Immature natural killer cell (primary cell): ENCODE measurements at places on chromosomes 6 and 20. TPM values are rescaled to one million over a fixed set of nuclear protein-coding genes. Genes with fewer than 3 reads are reported as not detected.

Gene SLC25A27
- not detected for polyA plus RNA-seq

Gene NNAT
- polyA plus RNA-seq = not detected

Gene HLA-DQA1
- polyA plus RNA-seq = 53.1 TPM

Gene THBS2
- polyA plus RNA-seq = 0.06 TPM

Gene NCOA7
- polyA plus RNA-seq = 16.1 TPM

DNA sequence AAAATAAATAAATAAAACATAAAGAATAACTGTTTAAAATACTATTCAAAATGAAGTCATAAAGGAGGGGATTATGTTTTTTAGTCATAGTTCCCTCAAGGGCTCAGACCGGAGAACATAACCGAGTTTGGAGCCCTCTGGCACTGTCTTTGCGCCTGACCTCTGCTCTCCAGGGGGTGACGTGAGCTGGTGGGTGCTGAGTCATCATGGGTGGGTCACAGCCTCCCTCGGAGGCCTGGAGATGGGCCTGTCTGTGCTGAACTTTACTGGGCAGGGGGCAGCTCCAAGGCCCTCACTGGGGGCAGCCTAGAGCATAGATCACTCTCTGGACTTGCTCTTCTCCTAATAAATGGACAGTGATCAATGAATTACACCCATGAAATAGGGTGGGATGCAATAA, 3.1 kb upstream of the MAVS start:
- peaks cover 7% of the 10 kb centered on the region for H3K36me3 ChIP-seq
- peaks cover 22% of the 10 kb centered on the region for H3K4me1 ChIP-seq
- DNase-seq = no peak
- H3K27ac ChIP-seq = no peak overlapping the region
- H3K4me3 ChIP-seq = no peak overlapping the region
- H3K27me3 ChIP-seq = no peaks in the 10 kb centered on the region

GRCh38 chr6:122730775-122731386, 48.6 kb upstream of the FABP7 start:
- H3K27me3 ChIP-seq = no peaks in the 10 kb centered on the region
- no peaks in the 10 kb centered on the region for H3K36me3 ChIP-seq
- DNase-seq = peak; percentile 21
- no peak overlapping the region for H3K27ac ChIP-seq

- no peak for DNase-seq
- H3K36me3 ChIP-seq = peaks cover 48% of the 10 kb centered on the region
- no peaks in the 10 kb centered on the region for H3K27me3 ChIP-seq
- H3K27ac ChIP-seq = no peak overlapping the region
Measured at GRCh38 chr6:28378644-28379043, 20.9 kb downstream of the ZSCAN12 start.

GRCh38 chr20:22690616-22691179, 106.3 kb upstream of the FOXA2 start:
- H3K27me3 ChIP-seq = peaks cover 4% of the 10 kb centered on the region
- H3K4me3 ChIP-seq = no peak overlapping the region
- DNase-seq = no peak
- H3K4me1 ChIP-seq = no peaks in the 10 kb centered on the region

GRCh38 chr6:10951675-10952282, 64.9 kb downstream of the SYCP2L start:
- no peaks in the 10 kb centered on the region for H3K4me1 ChIP-seq
- no peak overlapping the region for H3K4me3 ChIP-seq
- DNase-seq = no peak
- H3K27ac ChIP-seq = no peak overlapping the region
- H3K36me3 ChIP-seq = no peaks in the 10 kb centered on the region
- peaks cover 4% of the 10 kb centered on the region for H3K27me3 ChIP-seq

DNA sequence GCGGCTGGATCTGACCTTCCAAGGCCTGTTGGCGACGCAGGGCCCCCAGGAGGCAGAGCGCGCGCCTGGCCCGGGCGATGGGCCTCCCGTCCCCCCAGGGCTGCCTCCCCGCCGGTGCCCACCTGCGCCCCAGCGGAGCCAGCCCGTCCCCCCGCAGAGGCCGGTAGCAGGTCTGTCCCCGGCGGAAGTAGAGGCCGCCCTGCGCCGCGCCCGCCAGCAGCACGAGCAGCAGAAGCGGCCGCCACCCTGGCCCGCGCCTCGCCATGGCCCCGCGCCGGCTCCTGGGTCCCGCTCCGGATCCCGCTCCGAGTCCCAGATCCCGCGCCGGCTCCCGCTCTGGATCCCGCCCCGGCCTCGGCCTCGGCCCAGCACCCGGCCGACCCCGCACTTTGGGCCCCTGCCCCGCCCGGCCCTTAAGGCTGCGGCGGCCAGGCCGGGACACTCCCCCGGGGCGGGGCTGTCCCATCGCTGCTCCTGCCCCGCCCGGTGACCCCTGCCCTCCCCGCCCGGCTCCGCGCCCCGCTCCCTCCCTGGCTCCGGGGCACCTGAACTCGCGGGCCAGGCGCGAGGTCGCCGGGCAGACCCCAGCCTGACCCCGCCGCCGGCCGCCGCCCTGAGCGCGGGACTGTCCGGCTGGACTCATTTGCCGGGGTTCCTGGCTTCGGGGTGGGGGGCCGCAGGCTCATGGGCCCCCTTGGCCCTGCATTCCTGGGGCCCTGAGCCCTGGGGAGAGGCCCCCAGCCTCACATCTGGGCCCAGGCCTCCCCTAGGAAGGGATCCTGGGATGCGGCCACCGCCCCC, at the start of gene CTSZ:
Gene CTSZ, minus strand, starts transcription at position 391 of the 801 bp plus-strand sequence. Its CDS starts 126 bp downstream, at position 265.
- H3K27me3 ChIP-seq = peaks cover 4% of the 10 kb centered on the region
- no peaks in the 10 kb centered on the region for H3K36me3 ChIP-seq
- DNase-seq = peak; percentile 51
- peak within 1 kb of the TSS; percentile 28 for H3K27ac ChIP-seq

- DNase-seq = no peak
- H3K4me3 ChIP-seq = no peak overlapping the region
- H3K27ac ChIP-seq = no peak overlapping the region
- H3K36me3 ChIP-seq = no peaks in the 10 kb centered on the region
Measured at GRCh38 chr20:10774357-10774943, 100.7 kb upstream of the JAG1 start.

GRCh38 chr6:127178746-127179145, 60.3 kb downstream of the RSPO3 start:
- no peak overlapping the region for H3K27ac ChIP-seq
- no peaks in the 10 kb centered on the region for H3K27me3 ChIP-seq
- no peaks in the 10 kb centered on the region for H3K4me1 ChIP-seq
- DNase-seq = no peak
- H3K36me3 ChIP-seq = no peaks in the 10 kb centered on the region

- H3K27ac ChIP-seq = no peak overlapping the region
- H3K4me1 ChIP-seq = no peaks in the 10 kb centered on the region
- DNase-seq = no peak
- no peak overlapping the region for H3K4me3 ChIP-seq
Measured at GRCh38 chr6:114140416-114140815, 169.5 kb upstream of the HDAC2 start.

DNA sequence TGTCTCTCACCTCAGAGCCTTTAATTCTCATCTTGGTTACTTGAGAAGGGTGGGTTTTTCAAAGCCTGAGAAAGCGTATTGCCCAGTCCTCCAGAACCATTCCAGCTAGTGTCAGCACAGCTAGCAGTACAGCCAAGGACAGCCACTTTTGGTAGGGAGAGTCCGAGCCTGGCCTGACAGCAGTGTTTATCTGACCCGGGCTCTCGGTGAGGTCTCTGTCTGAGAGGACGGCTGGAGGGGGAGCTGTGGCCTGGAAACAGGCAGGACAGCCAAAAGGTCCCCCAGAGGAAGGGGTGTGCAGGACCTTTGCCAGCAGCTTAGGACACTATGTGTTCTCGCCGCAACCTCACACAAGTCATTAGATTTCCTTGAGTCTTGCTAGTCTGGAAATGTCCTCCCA, 38.8 kb downstream of the LYRM2 start:
- peaks cover 2% of the 10 kb centered on the region for H3K27me3 ChIP-seq
- peaks cover 7% of the 10 kb centered on the region for H3K4me1 ChIP-seq
- no peak overlapping the region for H3K27ac ChIP-seq
- H3K4me3 ChIP-seq = no peak overlapping the region
- no peaks in the 10 kb centered on the region for H3K36me3 ChIP-seq

DNA sequence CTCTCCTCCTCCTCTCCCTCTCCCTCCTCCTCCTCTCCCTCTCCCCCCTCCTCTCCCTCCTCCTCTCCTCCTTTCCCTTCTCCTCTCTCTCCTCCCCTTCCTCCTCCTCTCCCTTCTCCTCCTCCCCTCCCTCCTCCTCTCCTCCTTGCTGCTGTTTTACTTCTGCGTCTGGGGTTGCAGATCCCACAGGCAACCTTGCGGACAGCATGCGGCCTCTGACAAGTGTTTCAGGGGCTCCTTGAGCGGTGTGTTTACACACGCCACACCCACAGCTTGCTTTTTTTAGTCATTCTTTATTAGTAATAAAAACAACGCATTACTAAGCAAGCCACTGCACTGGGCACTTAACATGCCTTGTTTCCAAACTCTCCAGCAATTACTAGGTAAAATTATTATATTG, 81.9 kb downstream of the TFAP2C start:
- DNase-seq = no peak
- H3K27me3 ChIP-seq = no peaks in the 10 kb centered on the region
- no peak overlapping the region for H3K4me3 ChIP-seq
- H3K36me3 ChIP-seq = no peaks in the 10 kb centered on the region
- H3K27ac ChIP-seq = no peak overlapping the region

GRCh38 chr6:75620381-75621304, 19.0 kb downstream of the SENP6 start:
- peaks cover 4% of the 10 kb centered on the region for H3K36me3 ChIP-seq
- no peaks in the 10 kb centered on the region for H3K27me3 ChIP-seq
- H3K27ac ChIP-seq = peak overlapping the region; percentile 78
- H3K4me3 ChIP-seq = peak overlapping the region; percentile 49

DNA sequence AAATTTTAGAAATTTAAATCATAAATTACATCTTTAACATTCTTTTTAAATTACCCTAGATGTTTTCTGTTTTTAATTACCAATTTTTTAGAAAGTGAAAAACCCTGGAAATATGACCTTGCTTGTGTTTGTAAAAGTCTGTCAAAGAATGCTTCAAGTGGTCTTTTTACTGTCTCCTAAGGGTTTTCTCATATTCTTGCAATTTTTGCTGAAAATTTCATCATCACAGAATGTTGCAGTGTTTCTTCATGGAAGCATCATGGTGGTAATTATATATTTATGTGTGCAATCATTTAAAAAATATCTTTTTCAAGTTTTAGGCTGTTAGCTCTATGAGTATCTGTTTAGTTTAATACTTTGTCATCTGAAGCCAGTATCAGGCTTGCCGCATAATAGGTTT, 178.2 kb downstream of the HDGFL1 start:
- no peaks in the 10 kb centered on the region for H3K4me1 ChIP-seq
- no peak overlapping the region for H3K4me3 ChIP-seq
- H3K27me3 ChIP-seq = no peaks in the 10 kb centered on the region
- no peak overlapping the region for H3K27ac ChIP-seq
- no peak for DNase-seq

DNA sequence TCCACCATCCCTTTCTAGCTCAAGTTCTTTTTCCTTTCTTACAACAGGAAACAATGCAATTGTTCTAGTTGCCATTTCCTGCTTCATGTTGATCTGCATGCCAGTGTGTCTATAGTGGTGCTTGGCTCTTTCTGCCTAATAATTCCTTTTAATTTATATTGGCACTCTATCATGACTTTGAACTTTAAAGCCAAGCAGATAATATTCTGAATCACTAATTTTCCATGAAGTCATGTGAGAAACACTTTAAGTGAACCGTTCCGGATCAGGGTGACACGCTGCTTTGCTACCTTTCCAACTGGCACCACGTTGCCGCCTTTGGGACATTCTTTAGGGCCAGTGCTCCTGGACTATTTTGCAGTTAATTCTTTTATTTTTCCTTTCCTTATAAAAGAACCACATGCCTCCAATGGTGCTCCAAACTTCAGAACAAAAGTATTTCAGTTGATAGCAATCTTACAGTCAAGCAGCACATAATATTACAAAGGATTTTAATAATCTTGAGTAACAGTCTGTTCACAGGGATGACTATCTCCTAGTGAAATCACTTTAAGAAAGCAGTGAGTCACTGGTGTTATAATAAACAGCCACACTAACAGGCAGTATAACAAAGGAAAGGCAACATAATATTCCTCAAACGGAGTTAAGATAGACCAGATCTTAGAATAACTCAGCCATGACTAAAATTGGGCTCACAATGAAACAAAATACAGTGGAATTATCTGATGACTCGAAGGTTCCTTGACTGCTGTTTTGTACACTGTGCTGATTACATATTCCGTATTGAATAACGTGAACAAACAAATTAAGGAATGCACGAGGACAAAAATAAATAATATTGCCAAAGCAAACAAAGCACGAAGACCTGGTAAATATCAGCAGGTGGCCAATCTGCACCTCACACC, 19.0 kb upstream of the BLOC1S5 start:
- H3K27me3 ChIP-seq = no peaks in the 10 kb centered on the region
- peaks cover 30% of the 10 kb centered on the region for H3K36me3 ChIP-seq
- no peak overlapping the region for H3K27ac ChIP-seq
- no peak for DNase-seq

GRCh38 chr6:44805238-44805846, 417.8 kb downstream of the CDC5L start:
- H3K4me1 ChIP-seq = peaks cover 3% of the 10 kb centered on the region
- H3K4me3 ChIP-seq = no peak overlapping the region
- H3K36me3 ChIP-seq = peaks cover 3% of the 10 kb centered on the region
- no peak overlapping the region for H3K27ac ChIP-seq
- no peaks in the 10 kb centered on the region for H3K27me3 ChIP-seq
- DNase-seq = no peak

DNA sequence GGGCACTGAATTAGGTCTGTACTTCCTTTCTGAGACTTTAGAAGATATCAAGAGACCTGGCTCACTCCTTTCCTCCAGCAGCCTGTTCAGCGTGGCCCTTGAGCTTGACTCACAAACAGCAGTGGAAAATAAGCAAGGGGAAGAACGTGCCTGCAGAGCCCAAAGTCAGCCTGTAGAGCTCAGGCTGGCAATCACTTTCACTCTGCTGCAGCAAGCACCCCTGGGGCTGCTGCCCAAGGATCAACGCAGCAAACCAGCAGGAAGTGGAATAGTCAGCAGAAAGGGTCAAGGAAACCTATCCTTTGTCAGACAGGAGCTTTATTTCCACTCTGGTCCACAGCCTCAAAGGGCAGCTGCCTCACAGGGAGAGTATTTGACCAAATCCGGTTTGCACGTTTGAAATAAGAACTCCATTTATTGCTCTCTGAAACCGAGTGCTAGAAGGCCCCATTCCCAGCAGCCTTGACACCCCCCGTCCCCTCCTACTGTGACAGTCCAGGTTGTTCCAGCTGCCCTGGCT, 77.4 kb downstream of the PRDM1 start:
- peak overlapping the region; percentile 74 for H3K4me3 ChIP-seq
- peaks cover 42% of the 10 kb centered on the region for H3K4me1 ChIP-seq
- peaks cover 14% of the 10 kb centered on the region for H3K27me3 ChIP-seq
- peak overlapping the region; percentile 96 for H3K27ac ChIP-seq
- DNase-seq = peak; percentile 62
- no peaks in the 10 kb centered on the region for H3K36me3 ChIP-seq

DNA sequence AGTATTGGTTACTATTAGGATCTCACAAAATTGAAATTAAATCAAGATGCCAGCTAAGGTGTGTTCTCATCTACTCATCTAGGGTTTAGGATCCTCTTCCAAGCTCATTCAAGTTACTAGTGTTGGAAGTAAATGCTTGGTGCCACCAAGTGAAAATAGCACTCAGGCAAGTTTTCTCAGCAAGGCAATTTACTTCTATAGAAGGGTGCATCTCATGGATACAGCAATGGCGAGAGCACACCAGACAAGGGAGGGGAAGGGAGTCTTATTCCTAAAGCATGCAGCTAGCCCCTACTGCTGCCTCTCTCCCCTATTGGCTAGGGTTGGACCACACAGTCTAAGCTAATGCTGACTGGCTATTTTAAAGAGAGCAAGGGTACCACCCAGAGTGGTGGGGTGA, 23.0 kb upstream of the FAM8A1 start:
- no peak for DNase-seq
- peaks cover 3% of the 10 kb centered on the region for H3K27me3 ChIP-seq
- peaks cover 5% of the 10 kb centered on the region for H3K36me3 ChIP-seq
- H3K4me3 ChIP-seq = no peak overlapping the region
- H3K27ac ChIP-seq = no peak overlapping the region

GRCh38 chr6:132961122-132961521, 146.8 kb downstream of the RPS12 start:
- peaks cover 2% of the 10 kb centered on the region for H3K27me3 ChIP-seq
- H3K27ac ChIP-seq = no peak overlapping the region
- H3K4me3 ChIP-seq = no peak overlapping the region
